ENCODE measurements at places on chromosomes 11 and 22. TPM values are rescaled to one million over a fixed set of nuclear protein-coding genes. Genes with fewer than 3 reads are reported as not detected.

Gene APBB1
- total RNA-seq: 26.9 TPM

GRCh38 chr11:82899186-82899820 lies 927 bp downstream of the PRCP start:
- DNase-seq: no peak

Gene MS4A14
- not detected for total RNA-seq

DNA sequence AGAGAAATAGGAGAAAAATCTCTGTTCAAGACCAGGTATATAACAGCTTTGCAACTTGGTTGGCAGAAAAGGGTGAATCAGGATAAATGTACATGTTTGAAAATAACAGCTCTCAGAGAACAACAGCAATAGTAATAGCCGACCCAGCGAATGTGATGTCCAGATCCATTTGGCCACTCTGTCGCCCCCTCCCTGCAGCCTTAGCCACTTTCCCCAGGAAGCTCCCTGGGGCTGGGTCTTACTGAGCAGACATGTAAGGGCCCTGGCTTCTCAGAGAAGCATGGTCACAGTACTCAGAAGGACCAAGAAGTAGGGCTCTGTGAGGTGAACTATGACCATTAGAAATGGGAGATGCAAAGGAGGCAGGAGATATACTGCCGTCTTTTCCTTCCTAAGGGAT lies 154.1 kb upstream of the SNX19 start:
- DNase-seq: no peak

- DNase-seq: no peak
These were observed 31.4 kb downstream of the RSPH14 start for GRCh38 chr22:23110190-23110921.

Gene DDX25
- 1.2 TPM for total RNA-seq
